ENCODE measurements at places on chromosomes 6 and 20. TPM values are rescaled to one million over a fixed set of nuclear protein-coding genes. Genes with fewer than 3 reads are reported as not detected.

GRCh38 chr6:154791556-154792317 is 58.5 kb downstream of the SCAF8 start:
- peaks cover 58% of the 10 kb centered on the region for H3K36me3 ChIP-seq
- H3K27me3 ChIP-seq, result no peaks in the 10 kb centered on the region
- DNase-seq, result peak; percentile 58
- no peak overlapping the region for H3K27ac ChIP-seq
- peak overlapping the region; percentile 32 for H3K4me3 ChIP-seq
- peaks cover 10% of the 10 kb centered on the region for H3K4me1 ChIP-seq

DNA sequence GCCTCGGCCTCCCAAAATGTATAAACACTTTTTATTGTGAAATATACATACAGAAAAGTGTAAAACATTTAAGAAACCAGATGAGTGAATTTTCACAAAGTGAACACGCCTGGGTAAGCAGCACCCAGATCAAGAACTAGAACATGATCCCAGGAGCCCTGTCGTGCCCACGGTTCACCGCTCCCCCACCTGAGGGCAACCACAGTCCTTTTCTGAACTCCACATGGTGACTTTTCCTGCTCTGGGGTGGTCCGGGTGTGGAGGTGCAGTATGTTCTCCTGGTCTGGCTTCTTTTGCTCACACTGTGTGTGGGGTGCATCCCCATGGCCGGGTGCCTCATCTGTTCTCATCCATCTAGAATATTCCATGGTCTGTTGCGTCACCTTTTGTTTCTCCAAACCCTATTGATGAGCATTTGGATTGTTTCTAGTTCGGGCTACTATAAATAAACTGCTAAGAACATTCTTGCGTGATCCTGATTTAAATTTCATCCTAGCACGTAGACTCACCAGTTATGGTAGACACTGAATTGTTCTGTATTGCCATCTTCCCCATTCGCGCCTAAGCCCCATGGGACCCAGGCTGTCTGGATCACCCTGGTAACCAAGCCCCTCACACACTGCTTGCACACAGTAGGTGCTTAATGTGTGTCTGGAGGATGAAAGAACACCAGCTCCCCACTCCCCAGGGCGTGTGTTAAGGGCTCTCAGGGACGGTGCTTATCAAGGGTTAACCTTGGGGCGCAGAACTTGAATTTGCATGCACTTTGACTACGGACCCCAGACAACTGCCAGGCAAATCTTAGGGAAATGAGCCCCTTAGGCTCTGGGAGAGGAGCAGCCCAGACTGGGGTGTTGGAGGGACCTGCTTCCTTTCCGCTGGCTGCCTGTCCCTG is 56.2 kb downstream of the CTCFL start:
- no peak overlapping the region for H3K27ac ChIP-seq
- peaks cover 76% of the 10 kb centered on the region for H3K27me3 ChIP-seq
- no peak for DNase-seq
- H3K4me3 ChIP-seq, result no peak overlapping the region
- no peaks in the 10 kb centered on the region for H3K36me3 ChIP-seq
- H3K4me1 ChIP-seq, result no peaks in the 10 kb centered on the region

- peaks cover 5% of the 10 kb centered on the region for H3K4me1 ChIP-seq
- no peak for DNase-seq
- no peak overlapping the region for H3K27ac ChIP-seq
- H3K4me3 ChIP-seq, result no peak overlapping the region
- no peaks in the 10 kb centered on the region for H3K36me3 ChIP-seq
Observed at GRCh38 chr6:146864885-146865284, 266.1 kb downstream of the ADGB start.

The SLC12A5 gene
- total RNA-seq, result 0.75 TPM

- peak overlapping the region; percentile 3 for H3K27ac ChIP-seq
- peaks cover 44% of the 10 kb centered on the region for H3K4me1 ChIP-seq
- H3K27me3 ChIP-seq, result no peaks in the 10 kb centered on the region
- no peaks in the 10 kb centered on the region for H3K36me3 ChIP-seq
- peak; percentile 82 for DNase-seq
- H3K4me3 ChIP-seq, result no peak overlapping the region
Observed at GRCh38 chr6:106253172-106253571, 72.4 kb downstream of the ATG5 start.

- peaks cover 11% of the 10 kb centered on the region for H3K27me3 ChIP-seq
- H3K36me3 ChIP-seq, result no peaks in the 10 kb centered on the region
- H3K27ac ChIP-seq, result no peak overlapping the region
- no peaks in the 10 kb centered on the region for H3K4me1 ChIP-seq
Observed at GRCh38 chr6:114739656-114740055, 396.8 kb upstream of the HS3ST5 start.

GRCh38 chr20:32828029-32828680 is 8.4 kb downstream of the MAPRE1 start:
- no peak for DNase-seq
- H3K4me1 ChIP-seq, result peaks cover 17% of the 10 kb centered on the region
- no peaks in the 10 kb centered on the region for H3K27me3 ChIP-seq
- peaks cover 72% of the 10 kb centered on the region for H3K36me3 ChIP-seq
- no peak overlapping the region for H3K4me3 ChIP-seq
- H3K27ac ChIP-seq, result no peak overlapping the region

The TBXT gene
- not detected for total RNA-seq

DNA sequence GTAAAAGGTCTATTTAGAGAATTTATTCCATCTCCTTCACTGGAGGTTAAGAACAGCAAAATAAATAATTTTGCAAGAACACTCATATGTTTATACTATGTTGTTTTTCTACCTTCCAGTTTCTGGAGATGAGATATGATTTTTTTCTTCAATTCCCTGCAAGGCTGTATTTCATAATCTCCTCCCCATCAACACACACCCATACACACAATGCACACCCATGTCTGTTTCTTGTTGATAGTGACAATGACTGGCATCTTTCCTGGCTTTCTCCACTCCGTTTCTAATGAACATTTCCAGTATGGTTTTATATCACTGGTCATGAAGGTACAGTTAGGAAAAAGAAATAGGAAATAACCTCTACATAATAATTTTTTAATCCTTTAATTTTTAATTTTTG is 202.1 kb downstream of the ARHGAP18 start:
- H3K4me3 ChIP-seq, result no peak overlapping the region
- H3K27me3 ChIP-seq, result no peaks in the 10 kb centered on the region
- DNase-seq, result no peak
- H3K36me3 ChIP-seq, result peaks cover 5% of the 10 kb centered on the region

GRCh38 chr20:44071526-44072111 is 115.4 kb downstream of the JPH2 start:
- H3K4me1 ChIP-seq, result no peaks in the 10 kb centered on the region
- no peaks in the 10 kb centered on the region for H3K36me3 ChIP-seq
- no peak overlapping the region for H3K4me3 ChIP-seq
- DNase-seq, result no peak
- no peaks in the 10 kb centered on the region for H3K27me3 ChIP-seq

DNA sequence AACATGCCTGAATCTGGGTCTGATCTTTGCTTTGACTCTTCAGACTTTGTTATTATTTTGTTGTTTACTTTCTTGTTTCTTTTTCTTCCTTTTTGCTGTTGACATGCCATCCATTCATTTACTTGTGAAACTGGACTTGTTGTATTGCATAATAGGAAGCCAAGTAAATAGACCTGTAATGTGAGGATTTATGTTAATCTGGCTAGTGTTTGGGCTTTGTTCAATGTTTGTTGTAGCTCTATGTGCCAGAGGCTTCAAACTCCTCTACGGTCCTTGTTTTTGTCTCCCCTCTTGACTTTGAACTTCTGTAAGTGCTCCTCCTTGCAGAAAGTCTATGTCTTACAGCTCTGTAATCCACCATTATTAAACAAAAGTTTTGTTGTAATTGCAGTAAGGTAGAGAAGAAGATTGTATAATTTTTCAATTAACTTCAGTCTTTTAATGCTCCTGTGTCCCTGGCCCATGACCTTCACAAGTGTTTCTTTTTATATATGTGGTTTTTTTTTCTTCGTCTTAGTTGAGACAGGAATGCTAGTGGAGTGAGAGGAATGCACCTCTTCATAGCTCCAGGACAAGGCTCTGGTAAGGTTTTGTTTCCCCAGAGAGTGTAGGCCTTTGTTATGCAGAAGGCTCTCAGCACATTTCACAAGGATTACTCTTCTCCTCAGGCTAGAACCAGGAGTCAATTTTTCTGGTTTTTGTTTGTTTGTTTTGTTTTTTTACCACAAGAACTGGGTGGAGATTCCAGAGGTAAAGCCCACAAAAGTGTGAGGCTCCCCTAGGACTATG is 1061.8 kb upstream of the CITED2 start:
- DNase-seq, result no peak
- peak overlapping the region; percentile 21 for H3K27ac ChIP-seq
- H3K4me1 ChIP-seq, result peaks cover 25% of the 10 kb centered on the region
- no peaks in the 10 kb centered on the region for H3K36me3 ChIP-seq
- H3K4me3 ChIP-seq, result no peak overlapping the region

The PNLDC1 gene
- not detected for total RNA-seq

- no peaks in the 10 kb centered on the region for H3K27me3 ChIP-seq
- H3K4me1 ChIP-seq, result peaks cover 18% of the 10 kb centered on the region
- peaks cover 78% of the 10 kb centered on the region for H3K36me3 ChIP-seq
- DNase-seq, result no peak
- H3K27ac ChIP-seq, result no peak overlapping the region
Observed at GRCh38 chr6:56536536-56536935, 106.2 kb downstream of the DST start.

The MCCD1 gene
- not detected for total RNA-seq

DNA sequence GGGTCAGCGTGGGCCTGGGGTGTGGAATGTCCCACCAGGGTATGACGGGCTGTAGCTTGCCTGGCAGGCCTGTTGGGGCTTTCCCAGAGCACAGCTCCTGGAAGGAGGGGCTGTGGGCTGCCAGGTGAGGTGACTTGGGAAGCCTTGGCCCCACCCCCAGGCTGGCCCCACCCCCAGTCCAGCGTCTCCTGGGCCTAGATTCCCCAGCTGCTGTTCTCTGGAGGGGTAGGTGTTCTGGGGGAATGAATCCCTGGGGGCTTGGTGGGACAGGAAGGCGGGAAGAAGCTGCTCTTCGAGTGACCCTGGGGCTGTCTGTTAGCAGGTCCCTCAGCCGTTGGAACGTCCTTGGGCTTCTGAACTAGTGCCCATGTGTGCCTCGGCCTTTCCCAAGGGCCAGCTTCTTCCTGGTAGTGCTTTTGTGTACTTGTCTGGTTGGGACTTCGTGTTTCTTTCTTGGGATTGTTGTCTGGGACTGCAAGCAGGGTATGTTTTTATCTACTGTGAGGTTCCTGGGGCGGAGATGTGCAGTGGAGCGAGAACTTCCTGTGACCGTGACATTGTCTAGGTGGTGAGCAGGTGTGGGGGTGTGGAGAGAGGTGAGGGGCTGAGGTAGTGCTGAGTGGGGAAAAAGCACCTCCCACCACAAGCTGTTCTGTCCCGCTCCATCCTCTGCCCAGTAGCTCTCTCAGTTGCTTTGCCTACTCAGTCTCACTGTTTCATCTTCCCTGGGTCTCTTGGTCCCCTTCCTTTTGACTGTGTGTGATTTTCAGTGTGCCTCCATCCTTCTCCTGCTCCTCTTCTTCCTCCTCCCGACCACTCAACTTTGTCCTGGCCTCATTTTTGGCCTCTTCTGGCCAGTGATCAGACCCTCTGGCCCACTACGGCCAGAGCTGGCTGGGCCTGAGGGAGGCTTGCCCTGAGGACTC is 1.3 kb upstream of the DDR1 start:
- H3K4me3 ChIP-seq, result peak overlapping the region; percentile 83
- peak overlapping the region; percentile 86 for H3K27ac ChIP-seq
- DNase-seq, result peak; percentile 80

DNA sequence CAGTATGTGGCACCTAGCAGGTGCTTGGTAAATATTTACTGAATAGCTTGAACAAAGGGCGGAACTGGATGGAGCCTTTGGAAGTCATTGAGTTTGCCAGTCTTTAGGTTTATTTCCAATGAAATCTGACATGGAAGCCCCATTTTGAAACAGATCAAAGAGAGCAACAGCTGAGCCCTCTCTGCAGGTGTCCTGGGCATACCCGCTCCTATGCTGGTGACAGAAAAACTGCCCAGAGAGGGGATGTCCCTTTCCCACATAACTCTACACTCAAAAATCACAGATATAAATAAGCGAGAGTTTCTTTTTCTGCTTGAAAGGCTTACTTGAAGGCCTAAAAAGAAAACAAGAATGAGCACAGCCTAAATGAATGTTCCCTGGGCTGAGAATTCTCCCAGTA is 53.0 kb upstream of the RALY start:
- H3K27me3 ChIP-seq, result no peaks in the 10 kb centered on the region
- H3K36me3 ChIP-seq, result no peaks in the 10 kb centered on the region

DNA sequence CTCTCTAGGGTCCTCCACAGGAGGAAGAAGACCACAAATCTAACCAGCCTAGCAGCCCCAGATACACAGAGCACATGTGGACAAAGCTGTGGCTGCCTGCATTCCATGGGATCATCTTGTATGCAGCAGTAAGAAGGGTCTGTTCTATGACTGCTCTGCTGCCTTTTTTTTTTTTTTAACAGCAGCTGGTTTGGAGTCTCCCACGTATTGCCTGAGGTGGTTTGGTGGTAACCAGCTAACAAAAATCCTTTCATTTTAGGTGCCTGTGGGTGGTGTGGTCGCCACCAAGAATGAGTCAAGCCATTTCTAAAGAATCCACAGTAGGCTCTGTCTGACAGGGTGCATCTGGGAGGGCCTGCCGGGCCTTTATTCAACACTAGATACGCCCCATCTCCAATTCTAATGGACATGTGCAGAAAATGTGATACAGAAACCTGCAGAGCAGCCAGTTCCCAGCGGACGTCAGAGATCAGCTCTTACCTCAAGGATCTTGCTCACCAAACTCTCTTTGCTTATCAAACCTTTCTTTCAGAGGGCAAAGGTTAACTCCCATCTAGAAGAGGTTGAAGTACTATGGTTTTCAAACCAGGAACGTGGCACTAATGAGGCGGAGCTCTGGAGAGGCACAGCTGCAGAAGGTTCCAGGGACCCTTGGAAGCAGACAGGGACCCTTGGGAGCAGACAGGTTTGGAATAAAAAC is 32.0 kb downstream of the GNAS-AS1 start:
- H3K4me1 ChIP-seq, result peaks cover 12% of the 10 kb centered on the region
- H3K4me3 ChIP-seq, result no peak overlapping the region
- peaks cover 4% of the 10 kb centered on the region for H3K36me3 ChIP-seq
- peak; percentile 24 for DNase-seq

GRCh38 chr6:118890997-118891790 is 2.8 kb upstream of the ASF1A start:
- peaks cover 22% of the 10 kb centered on the region for H3K4me1 ChIP-seq
- peaks cover 15% of the 10 kb centered on the region for H3K36me3 ChIP-seq
- peak overlapping the region; percentile 95 for H3K4me3 ChIP-seq
- peak overlapping the region; percentile 95 for H3K27ac ChIP-seq
- no peak for DNase-seq

The BANF2 gene
- not detected for total RNA-seq
